ENCODE measurements at places on chromosomes 11 and 22.

DNA sequence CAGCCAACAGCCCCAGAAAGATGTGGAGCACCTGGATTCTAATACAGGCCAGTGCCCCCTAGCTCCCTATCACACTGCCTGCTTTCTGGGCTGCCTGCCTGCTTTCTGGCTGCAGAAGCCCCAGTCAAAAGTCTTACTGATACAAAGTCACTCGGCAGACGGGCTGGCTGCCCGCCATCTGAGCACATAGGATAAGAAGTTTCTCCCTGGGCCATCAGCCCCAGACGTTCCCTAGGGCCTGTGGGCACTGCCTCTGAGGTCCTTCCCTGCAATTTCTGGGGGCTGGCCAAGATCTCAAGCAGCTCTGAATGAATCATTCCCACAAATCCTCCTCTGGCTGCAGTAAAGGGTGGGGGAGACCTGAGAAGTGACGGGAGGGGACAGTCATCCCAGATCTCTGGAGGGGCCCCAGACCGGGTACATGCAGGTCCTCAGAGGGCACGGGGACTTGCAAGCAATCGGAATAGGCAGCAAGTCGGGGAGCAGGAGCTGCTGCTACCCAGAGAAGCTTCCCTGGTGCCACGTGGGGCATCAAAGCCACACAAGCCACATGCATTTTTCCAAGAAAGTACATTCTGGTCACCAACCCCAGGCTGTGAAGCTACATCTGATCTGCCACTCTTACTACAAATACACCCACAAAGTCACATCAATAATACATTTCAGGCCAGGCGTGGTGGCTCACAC is 4.7 kb downstream of the TPST2 start:
- no peak for DNase-seq

DNA sequence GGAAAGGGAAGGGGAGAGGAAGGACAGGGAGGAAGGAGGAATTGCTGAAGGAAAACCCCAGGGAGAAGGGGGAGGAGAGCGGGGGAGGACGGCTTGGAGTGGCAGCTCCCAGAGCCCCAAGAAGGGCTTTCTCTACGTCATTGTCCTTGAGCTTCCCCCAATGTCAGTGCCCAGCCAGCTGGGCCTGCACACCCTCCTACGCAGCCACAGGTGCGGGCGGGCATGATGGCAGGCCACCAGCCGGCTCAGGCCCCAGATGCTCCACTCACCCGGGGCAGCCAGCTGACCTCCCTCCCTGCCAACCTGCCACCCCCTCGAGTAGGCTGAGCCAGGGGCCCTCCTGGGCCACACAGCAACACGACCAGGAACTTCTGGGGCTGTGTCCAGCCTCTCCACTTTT is 11.2 kb downstream of the SYT7 start:
- DNase-seq = no peak

GRCh38 chr11:112504056-112504455 is 243.4 kb upstream of the PLET1 start:
- DNase-seq = no peak

- DNase-seq = no peak
Measured at GRCh38 chr11:122741613-122742300, 86.2 kb downstream of the UBASH3B start.

DNA sequence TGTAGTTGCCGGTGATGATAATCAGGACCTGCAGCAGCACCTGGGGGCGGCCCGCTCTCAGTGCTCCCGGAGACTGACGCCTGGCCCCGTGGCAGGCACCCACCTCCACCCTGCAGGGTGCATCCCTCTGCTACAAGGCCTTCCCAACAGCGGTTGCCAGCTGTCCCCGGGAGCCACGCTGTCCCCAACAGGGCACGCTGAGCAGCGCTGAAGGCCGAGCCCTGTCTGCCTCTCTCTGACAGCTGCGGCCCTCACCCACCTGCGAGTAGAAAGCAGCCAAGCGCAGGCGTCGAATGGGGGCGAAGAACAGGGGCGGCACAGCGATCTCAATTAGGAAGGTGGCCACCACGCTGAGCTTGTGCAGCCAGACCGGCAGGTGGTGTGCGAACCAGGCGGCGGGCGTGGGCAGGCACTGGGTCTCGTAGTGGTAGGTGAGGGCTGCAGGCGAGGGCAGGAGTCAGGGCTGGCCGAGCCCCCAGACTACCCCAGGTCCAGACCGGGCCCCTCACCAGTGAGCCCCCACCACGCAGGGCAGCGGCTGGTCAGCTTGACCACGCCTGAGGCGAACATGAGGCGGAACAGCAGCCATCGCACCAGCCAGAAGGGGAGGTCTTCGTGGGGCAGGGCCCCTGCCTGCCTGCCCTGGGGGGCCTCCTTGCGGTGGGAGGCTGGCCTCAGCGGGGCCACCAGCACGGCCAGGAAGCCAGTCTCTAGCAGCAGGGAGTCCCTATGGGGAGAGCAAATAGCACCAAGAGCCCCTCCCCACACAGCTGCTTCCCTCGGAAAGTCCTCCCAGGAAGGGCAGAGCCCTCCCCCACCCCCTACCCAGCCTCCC is 1.5 kb downstream of the LMF2 start:
- DNase-seq = no peak

- no peak for DNase-seq
Measured at GRCh38 chr11:65917434-65918210, 1.2 kb downstream of the C11orf68 start.

DNA sequence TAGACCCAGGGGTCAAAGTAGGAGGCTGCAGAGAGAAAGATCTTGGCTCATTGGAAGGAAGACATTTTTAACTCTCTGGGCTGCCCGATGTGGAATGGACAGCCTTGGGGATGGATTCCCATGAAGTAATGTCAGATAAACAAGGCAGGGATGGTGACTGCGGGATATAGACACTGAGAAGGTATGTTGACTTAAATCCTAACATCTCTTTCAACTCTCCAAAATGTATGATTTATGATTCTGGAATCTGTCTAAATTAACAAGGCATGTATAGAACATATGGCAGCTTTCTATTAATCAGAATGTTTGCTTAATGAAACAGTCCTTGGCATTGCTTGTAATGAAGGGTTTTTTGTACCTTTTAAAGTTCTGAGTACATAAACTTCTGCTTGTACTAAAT is 56.1 kb upstream of the VSTM5 start:
- DNase-seq = no peak

- no peak for DNase-seq
Measured at GRCh38 chr11:9701799-9702198, 37.9 kb downstream of the SWAP70 start.

GRCh38 chr11:62104816-62105653 is 18.8 kb upstream of the INCENP start:
- DNase-seq = peak; percentile 85

DNA sequence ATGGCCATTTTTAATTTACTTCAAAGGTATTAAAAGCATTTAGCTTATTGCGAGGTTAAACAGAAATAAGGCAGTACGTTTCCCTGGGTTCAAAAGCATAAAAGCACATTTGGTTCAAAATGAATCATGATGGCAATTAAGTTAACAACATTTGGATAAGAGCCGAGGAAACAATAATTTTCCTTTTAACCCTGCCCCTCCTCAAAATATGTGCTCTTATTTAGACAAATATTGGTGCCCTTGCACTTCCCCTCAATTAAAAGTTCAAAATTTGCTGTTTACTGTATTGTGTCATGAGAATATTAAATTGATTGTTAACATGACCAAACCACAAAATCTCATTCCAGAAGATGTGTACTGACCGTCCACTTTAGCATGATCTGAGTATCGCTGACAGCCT is 48.7 kb downstream of the VSIG10L2 start:
- DNase-seq = no peak

DNA sequence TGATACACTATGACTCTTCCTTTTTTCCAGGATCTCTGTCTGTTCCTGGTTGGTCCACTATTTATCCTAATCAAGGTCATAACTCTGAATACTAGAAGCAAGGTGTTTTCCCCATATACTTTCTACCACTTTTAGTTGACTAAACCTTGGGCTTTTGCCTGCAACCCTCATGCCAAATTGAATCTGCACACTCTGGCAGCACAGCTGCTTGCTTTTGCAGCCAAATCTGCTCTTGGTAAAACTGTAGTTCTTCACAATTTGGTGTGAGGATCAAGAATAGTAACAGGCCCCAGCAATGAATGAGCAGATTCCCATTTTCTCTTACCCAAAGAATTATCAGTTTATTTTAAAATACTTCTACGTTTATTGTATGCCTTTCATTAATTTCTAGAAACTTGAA is 586.5 kb upstream of the CNTN5 start:
- no peak for DNase-seq

GRCh38 chr11:47705721-47706120 is 9.4 kb downstream of the AGBL2 start:
- no peak for DNase-seq

GRCh38 chr11:132881622-132882021 is 650.7 kb downstream of the OPCML start:
- no peak for DNase-seq

Measured in CD4-positive, alpha-beta T cell treated with Interleukin-15 for 4 hours (primary cell).